ENCODE measurements at places on chromosomes 3 and 15. TPM values are rescaled to one million over a fixed set of nuclear protein-coding genes. Genes with fewer than 3 reads are reported as not detected.

ITIH3 gene
- polyA plus RNA-seq, result 4.8 TPM

DNA sequence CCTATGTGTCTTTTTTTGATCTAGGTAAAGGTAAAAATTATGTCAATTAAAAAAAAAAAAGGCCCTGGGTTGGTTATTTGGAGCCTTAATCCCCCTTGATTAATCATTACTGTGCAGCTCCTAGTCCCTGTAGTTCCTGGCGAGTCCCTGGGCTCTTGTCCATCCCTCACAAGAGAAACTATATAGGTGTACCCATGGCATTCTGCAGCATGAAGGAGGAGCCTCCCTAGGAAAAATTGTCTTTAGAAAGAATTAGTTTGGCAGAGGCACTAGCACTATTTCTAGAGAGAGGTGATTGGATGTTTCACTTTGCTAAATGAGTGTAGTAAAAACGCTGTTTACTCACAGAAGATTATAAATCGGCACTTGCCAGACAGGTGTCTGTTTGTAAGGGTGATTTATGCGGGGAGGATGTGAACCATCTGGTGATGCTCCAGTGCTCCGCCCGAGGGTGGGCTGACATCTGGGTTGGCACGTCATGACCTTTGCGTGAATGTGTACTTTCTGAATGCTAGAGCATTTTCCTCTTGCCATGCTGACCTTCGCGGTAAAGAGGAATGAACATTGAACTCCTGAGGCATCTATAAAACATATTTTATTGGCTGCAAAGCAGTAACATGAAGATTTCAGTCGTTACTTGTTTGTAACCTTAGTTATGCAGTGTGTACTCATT is 12.6 kb downstream of the PLCL2 start:
- no peak for DNase-seq

GRCh38 chr3:24493746-24494617 is 668 bp downstream of the THRB start:
- DNase-seq, result peak; percentile 26

- DNase-seq, result no peak
Observed at GRCh38 chr3:62601238-62602070, 228.1 kb upstream of the FEZF2 start.

- no peak for DNase-seq
Observed at GRCh38 chr15:55260562-55261131, 29.0 kb downstream of the RAB27A start.

DNA sequence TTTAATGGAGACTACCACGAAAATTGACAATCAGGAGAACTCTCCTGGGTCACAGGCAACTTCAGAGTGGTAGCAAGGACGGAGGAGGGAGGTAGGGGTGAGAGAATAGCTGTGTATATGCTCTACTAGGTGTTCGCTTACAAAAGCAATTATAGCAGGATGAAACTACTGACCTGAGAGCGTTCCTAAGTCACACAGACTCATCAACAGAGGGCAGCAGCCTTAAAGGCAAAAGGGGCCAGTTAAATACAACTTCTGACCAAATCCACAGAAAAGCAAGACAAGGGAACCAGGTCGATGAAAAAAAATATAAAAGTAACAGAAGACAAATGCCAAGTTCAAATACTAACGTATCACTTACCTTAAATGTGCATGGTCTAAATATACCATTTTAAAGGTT is 894.6 kb downstream of the PLOD2 start:
- DNase-seq, result no peak

DNA sequence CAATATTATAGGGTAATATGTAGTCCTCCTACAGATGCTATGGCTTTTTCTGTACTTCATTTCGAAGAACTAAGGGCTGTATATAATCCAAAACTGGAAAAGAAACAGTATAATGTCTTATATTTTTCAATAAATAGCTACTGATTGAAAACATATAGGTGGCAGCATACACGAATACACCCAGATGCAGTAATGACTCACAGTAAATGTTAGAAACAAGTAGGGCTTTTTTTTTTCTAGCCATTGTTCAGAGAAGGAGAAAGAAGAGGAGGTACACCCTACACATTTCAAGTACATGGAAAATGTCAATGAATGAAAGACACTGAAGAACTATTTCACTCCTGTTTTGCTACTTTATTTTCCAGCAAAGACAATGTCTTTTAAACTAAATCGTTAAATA is 9.4 kb downstream of the DAZL start:
- no peak for DNase-seq

DNA sequence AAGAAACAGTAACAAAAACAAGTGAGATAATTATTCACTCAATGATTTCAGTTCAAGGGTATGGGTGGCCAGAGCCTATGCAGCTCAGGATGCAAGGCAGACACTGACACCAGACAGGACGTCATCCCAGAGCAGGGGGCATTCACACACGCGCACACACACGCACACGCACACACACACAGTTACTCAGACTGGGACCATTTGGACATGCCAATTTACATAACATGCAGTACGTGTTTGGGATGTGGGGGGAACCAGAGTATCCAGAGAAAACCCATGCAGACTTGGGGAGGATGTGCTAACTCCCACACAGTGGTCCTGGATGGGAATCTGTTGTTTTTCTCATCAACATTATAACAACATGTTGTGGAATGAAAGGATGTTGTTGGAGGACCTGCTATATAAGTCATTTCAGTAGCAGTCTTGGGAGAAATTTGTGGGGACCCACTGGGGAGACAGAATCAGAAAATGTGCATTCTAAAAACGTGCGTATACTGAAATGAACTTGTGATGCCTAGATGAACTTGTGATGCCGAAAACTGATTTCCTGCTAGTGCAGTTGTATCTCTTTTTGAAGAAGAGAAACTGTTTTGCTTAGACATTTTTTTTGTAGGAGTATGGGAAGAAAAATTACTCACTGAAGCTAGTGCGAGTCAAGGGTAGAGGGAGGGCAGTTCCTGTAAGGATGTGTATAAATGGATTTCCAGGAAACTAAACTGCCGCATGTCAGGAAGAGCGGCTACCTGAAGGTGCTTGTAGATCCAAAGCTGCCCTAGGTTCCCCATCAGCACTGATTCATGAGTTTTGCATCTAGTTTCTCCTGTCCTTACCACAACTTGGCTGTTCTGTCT is 25.2 kb downstream of the CD200 start:
- DNase-seq, result no peak

DNA sequence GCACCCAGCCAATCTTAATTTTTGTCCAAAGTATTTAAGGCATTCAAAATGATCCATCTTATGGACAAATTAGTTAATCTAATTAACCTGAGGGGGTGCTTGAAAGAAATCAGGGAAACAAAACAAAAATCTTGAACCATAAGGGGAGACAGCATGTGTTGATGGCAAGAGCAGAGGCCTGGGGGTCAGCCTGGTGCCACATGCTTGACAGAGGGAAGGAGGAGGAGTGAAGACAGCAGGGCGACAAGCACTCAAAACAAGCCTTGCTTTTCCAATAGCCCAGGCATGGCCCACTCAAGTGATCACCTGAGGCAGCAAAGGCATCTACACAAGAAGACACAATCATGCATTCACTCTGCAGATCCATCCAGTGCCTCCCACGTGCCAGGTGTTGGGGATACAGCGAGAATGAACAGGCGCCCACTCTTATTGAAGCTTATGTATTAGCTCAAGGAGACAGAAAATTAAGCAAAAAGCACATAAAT is 25.0 kb upstream of the MGLL start:
- no peak for DNase-seq

AADACL2 gene
- polyA plus RNA-seq, result not detected

UQCC5 gene
- 15.2 TPM for polyA plus RNA-seq

DNA sequence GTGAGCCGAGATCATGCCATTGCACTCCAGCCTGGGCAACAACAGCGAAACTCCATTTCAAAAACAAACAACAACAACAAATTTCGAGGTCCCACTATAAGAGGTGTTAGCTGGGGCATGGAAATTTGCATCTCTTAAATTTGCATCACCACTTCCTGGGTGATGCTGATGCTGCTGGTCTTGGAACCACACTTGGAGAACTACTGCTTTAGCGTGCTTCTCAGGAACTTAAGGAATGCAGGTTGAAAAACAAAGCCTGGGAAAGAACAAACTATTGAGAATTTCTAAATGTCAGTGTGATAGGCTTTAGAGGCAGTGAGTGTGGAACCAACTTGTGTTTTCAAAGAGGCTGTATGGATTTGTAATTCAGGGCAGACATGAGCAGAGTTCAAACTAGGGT is 858.4 kb upstream of the ARPP21 start:
- no peak for DNase-seq
